ENCODE measurements at places on chromosomes 3 and 15.

- DNase-seq = no peak
Observed at GRCh38 chr3:131972550-131972949, 62.3 kb downstream of the CPNE4 start.

GRCh38 chr3:123036352-123037014 is 8.9 kb upstream of the SEMA5B start:
- no peak for DNase-seq

- no peak for DNase-seq
Observed at GRCh38 chr3:16114429-16114828, 60.1 kb upstream of the GALNT15 start.

DNA sequence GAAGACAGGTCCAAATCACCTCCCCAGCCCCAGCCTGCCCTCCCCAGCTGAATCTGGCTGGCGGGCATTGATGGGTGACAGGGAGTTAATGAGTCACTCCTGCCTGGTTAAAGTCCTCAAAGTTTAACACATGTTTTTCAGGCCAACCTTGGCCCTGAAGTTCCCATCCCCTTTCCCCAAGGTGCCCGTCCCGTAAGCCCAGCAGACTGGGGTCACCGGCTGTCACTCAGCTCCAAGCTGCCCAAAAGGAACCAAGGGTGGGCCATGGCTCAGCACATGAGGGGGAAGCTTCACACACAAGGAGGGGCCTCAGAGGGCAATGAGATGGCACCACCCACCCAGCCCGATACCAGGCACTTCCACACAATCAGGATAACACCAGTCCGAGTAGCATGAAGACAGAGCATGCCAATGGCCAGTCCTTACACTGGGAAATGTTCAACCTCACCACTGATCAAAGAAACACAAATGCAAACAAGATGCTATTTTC is 10.2 kb upstream of the KLF15 start:
- no peak for DNase-seq

GRCh38 chr15:37031198-37031597 is 69.2 kb downstream of the MEIS2 start:
- no peak for DNase-seq

DNA sequence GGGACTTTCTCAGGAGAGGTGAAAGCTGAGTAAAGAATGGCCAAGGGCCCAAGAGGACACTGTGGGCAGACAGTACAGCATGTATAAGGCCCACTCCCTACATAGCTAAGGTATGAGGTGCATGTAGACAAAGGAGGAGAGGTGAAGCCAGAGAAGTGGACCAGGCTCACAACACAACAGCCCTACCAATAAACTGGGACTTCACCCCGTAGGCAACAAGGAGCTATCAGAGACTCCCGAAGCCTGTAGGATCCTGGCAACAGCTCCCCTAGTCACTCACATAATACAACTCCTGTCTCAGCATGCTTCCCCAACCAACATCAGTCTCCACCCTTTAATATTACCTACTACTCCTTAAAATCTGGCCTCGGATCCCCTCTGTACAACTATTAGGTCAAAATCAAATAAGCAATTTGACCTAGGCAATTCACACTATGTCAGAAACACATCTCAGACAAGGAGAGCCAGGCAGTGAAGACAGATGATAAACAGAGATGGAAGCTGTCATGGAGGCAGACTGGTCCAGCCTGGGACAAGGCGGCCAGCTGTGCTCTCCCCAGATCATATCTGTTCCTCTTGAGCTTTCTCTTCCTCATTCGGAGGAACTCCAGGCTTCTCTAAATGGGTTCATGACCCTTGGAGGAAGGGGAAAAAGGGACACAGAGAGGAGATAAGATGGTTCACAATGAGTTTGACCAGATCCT is 1.4 kb downstream of the XXYLT1 start:
- no peak for DNase-seq

DNA sequence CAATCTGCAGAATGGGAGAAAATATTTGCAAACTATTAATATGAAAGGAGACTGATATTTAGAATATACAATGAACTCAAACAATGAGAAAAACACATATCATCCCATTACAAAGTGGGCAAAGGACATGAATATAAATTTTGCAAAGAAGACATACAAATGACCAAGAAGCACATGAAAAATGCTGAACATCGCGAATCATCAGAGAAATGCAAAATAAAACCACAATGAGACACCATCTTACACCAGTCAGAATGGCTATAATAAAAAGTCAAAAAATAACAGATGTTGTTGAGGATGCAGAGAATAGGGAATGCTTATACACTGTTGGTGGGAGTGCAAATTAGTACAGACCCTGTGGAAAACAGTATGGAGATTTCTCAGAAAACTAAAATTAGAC is 83.6 kb downstream of the RAP2B start:
- DNase-seq = no peak

- peak; percentile 35 for DNase-seq
Observed at GRCh38 chr3:18424729-18425640, at the start of gene SATB1. Gene SATB1 (minus strand): TSS chr3:18425339. CDS start chr3:18420967, 4,372 bp downstream.

DNA sequence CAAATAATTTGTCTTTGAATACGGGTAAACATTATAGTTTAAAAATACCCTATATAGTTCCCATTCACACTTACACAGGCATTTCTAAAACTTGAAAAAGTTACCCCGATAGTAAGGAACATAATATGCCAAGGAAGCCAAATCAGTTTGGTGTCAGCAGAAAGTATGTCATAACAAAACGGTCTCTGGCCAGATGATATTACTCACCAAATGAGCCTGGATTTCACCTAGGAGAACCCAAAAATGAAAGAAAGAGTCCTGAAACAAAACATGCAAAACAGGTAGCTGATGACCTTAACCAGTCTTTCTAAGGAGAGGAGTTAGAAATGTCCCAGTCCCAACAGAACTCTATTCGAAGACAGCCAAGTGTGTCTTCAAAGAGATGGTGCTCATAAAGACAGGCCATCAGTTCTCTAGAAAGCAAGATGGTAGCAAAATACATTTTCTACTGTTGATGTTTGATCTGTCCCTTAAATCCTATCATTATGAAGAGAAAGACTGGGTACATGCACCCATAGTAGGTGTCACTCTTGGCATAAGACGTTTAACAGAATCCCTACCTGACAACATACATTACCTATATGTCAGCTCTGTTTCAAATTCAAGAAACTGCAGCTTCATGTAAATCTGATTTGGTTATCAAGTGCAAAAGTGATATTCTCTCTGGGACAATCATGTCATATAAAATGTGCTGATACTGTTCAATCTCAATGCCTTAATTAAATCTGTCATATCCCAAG is 942.5 kb downstream of the ROBO1 start:
- DNase-seq = no peak

DNA sequence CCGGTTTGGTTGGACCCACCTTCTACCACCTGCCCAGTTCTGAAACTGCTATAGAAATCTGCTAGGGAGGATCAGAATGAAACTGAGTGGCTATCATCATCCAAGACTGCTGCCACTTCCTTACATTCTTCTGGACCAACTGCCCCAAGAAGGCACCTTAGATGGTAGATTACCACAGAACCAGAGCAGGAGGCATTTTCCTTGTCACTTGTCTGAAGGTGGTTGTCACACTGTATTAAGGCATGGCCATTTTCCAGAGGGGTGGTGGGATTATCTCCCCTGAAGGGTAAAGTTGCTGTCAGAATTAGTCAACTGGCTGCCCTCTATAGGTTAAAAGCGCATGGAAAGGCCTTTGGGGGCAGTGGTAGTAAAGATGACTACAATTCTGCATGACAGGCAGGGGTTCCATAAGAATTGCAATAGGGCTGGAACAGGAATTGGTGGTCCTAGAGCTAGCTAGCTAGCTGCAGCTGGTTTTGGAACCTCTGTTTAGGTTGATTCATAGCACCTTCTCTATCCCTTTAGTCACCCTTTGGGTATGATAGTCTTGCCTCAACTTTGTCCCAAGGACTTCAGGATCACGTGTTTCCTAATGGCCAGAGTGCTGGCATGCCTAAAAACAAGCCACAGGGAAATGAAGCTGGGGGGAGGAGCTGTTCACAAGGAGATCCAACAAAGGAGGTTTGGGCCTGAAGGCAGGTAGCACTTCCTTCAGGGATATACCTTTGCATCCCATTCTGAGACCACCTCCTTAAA is 4.8 kb upstream of the CSPG5 start:
- DNase-seq = no peak

- DNase-seq = no peak
Observed at GRCh38 chr3:36693670-36694069, 70.7 kb downstream of the DCLK3 start.

DNA sequence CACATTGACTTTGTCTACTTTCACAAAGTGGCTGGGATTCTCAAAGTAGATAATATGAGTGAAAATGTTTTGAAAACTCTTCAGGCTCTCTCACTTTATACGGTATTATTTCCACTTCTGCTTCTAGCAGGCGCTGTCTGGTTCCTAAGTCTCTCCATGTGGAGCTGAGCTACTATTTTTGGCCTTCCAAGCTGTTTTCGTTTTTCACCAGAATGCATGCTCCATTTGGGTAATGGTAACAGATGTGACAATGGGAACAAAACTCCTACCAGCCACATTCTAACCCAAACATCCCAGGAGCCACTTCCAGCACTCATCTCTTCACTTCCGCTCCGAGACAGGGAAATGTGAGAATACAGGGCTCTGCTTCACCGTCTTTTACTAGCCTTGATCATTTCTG is 586.7 kb downstream of the NTRK3 start:
- DNase-seq = no peak

DNA sequence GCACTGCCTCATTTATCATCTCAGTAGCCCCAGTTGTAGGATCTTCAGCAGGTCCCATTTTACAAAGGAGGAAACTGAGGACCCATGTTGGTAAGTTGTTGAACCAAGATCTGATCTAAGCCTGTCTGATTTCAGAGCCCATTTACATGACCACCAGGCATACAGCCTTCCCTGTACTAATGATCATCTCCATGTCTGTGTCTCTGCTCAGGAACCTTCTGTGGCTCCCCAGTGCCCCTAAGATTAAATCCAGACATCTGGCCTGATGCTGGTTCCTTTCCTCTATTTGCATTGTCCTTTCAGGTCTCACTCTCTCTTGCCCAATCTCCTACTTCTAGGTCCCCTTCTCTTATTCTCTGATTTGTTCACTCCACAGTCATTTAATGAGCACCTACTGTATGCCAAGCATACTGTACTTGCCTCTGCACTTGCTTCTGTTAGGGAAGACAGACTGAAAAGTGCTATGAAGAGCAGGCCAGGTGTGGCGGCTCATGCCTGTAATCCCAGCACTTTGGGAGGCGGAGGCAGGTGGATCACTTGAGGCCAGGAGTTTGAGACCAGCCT is 32.4 kb downstream of the ATP2B2 start:
- DNase-seq = no peak

DNA sequence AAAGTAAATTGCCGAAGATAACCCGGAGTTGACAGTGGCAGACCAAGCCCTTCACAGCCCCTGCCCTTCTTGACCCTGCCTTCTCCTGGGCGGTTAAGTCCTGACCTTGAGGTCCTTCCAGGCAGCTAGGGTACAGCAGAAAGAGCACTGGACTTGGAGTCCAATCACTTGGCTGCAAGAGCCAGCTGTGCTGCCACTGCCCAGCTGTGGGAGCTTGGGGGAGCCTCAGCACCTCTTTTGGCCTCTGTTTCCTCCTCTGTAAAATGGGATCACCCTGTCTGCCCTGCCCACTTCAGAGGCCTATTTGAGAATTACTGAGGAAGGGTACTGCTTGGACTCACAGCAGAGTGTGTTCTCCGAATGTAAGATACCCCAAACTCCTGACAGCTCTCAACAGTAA is 66.2 kb upstream of the SMAD6 start:
- no peak for DNase-seq

DNA sequence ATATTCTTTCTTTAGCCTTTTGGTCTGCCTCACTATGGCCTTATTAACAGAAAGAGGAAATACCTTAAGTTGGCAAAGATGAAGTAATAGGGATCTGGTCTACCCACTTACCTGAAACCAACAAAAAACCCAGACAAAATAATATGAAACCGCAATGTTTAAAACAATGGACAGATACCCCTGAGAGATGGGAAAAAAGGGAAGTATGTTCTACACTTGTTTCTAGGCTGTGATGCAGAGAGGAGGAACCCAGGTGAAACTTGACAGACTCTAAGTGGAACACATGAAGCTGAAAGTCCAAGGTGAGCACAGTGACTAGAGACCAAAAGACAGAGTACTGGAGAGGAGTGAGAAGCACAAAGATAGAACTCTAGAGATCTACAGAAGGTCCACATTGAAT is 78.4 kb downstream of the NR2E3 start:
- DNase-seq = no peak

GRCh38 chr3:194162817-194163584 is 27.1 kb downstream of the HES1 start:
- DNase-seq = no peak

DNA sequence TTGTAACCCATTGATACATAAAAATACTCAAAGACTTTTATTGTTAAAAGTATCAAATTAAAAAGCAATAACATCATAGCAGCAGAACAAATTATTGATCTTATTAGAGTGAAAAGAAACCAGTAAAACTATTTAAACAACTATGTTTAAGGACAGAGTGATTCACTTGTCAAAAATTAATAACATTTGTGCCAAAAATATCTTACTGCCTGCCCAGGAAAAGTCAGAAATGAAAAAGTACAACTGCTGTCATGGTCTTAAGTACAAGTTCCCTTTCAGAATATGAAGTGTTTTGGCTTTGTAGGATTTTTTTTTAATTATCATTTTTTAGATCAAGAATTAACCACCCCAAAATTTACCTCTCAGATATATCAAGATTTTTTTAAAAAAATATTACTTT is 3.4 kb downstream of the IFT57 start:
- DNase-seq = no peak

DNA sequence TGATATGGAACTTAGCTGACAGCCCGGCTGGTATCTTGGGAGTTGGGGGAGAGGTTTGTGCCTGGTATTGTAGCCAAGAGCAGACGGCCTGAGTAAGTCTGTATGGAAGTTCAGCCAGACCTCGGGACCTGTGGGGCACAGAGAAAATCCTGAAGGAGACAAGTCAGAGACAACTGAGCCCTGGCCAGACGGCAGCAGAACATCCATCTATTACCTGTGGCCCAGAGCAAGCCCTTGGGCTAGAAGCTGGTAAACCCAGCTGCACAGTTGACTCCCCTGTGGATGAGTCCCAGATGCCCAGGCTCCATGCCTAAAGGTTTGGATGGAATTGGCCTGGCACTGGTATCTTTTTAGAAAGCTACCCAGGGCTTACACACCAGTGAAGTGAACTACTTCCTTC is 70.4 kb upstream of the DLG1 start:
- no peak for DNase-seq

DNA sequence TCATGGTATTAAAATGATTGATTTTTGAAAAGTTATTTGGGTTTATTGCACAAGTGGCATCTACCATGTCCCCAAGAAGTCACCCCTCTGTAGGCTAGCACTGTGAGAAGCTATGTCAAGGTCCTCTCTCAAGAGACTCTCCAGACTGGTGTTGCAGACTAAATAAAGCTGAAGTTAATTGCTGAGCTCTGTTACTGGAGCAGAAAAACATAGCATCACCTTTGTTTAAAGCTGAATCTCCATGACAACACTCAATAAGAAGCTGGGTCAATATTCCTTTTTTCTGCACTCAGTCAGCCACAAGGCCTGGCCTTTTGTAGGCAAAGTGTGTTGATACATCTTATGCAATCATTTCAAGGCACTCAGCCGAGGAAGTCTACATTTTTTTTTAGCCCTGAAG is 806.6 kb upstream of the LMCD1 start:
- no peak for DNase-seq

Data from stimulated activated CD8-positive, alpha-beta memory T cell treated with anti-CD3 and anti-CD28 coated beads, Interleukin-7, amount 100 ng/mL, for 24 hours (primary cell).